ENCODE measurements at places on chromosomes 16 and 17.

DNA sequence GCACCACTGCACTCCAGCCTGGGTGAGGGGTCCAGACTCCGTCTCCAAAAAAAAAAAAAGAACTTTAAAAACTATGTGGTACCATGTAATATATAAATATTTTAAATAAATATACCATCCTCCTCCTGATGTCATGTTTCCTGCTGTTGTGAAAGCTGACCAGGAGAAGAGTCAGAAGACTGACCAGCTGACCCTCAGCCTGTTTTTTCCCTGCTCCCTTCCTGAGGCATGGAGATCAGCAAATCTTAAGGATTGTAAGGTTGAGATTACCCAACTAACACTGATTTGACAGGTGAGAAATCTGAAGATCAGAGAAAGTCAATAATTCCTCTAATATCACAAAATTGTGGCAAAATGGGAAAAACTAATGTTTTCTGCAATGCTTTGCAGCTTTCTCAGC is 18.1 kb downstream of the NCOR1 start:
- DNase-seq: no peak

DNA sequence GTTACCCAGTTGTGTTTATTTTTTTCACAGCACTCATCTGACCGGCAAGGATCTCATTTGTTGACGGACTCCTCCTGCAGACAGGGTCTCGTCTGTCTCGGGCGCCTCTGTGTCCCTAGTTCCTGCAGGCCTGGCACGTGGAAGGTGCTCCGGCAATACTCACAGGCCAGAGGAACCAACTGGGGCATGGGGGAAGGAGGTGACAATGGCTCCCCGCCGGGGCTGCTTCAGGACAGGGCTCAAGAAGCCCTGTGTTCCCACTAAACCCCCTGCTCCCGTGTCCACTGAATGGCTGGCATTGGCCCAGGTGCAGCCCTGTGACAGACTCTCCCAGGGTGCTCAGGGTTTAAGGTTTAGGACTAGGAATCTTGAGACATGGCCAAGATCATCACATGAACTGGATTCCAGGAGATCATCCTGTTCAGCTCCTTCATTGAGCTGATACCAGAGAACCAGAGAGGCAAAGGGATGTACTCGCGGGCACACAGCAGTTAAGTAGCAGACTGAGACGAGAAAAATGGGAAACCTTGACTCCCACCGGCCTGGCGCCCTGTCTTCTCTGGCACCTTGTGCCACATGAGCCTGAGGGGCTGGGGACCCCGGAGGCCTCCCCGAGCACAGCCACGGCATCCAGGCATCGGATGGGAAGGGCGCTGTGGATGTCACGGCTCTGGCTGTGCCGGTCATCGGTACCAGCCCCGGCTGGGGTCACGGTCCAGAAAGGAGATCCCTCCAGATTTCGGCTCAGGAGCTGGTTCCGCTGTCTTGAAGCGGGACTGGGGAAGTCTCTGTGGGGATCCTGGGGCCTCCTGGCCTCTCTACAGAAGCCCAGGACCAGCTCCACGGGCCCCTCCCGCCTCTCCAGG is 29.0 kb downstream of the TIMM22 start:
- DNase-seq: no peak

GRCh38 chr16:79469999-79470398 is 130.5 kb downstream of the MAF start:
- no peak for DNase-seq

DNA sequence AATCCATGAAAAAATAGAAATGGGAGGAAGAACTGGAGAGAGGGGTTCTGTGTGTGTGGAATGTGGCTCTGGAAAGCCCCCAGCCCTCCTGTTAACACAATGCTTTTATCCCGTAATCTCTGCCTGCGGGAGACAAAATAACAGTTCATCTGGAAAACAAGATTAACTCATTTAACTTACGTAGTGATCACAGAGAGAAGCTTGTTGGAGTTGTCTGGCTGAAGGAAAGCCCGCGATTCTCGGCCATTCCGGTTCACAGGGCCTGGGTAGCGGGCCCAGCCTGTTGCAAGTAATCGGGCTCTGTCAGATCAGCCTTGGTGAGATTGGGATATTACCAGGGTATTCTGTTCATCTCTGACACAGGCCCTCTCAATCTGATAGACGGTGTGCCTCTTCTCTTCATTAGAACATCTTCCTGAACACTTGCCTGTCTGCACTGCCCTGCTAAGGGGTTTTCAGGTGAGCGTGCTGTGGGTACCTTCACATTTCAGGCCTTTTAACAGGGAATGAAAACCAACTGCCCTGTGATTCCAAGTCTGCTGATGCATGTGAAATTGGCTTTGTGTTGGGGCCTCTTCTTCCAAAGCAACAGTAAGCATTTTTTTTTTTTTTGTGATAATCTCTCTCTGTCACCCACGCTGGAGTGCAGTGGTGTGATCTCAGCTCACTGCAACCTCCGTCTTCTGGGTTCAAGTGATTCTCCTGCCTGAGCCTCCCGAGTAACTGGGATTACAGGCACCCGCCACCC is 609.9 kb downstream of the WWOX start:
- DNase-seq: no peak

- no peak for DNase-seq
These were observed 107.4 kb upstream of the CES5A start for GRCh38 chr16:55982597-55982996.

- no peak for DNase-seq
These were observed 46.5 kb downstream of the CNOT1 start for GRCh38 chr16:58582971-58583765.

- DNase-seq: no peak
These were observed 8.0 kb downstream of the TBC1D24 start for GRCh38 chr16:2482708-2483534.

DNA sequence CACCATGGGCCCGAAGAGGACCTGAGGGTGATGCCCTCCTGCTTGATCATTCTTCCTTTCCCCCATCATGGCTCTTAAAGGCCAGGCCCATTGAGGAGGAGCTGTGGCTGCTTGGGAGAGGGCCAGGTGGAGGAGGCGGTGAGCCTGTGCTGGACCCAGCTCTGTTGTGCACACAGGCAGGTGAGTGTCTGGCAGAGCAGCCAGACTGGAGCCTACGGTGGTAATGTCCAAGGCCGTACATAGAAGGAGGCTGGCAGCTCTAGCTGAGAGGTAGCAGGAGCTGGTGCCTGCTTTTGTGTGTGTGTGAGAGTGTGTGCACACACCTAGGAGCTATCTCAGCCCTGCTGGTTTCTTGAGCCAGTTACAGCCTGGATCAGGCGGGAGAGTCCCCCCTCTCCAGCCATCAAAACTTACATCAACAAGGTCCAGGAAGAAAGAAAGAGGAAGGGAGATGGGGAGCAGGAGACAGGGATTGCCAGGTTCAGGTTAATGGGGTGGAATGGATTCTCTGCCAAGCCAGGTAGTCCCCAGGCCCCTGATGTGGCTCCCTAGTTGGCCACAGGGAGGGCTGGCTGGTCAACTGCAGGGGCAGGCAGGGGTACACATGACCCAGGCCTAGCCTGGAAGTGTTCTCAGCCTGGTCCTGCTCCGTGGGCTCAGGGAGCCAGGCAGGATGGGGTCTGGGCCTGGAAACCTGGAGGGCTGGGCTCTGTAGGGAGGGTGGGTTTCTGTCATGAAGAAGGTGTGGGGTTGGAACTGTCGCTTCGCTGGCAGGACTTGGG is 107.1 kb downstream of the RAP1GAP2 start:
- no peak for DNase-seq

- DNase-seq: no peak
These were observed 63.7 kb downstream of the MPRIP start for GRCh38 chr17:17105976-17106375.

GRCh38 chr17:7236808-7237207 is 2.4 kb downstream of the PHF23 start:
- DNase-seq: no peak

- peak; percentile 98 for DNase-seq
These were observed at the start of gene MGAT5B for GRCh38 chr17:76868176-76868668. Gene MGAT5B, plus strand, starts transcription at chr17:76868404. Its CDS starts 626 bp downstream, at chr17:76869030.

DNA sequence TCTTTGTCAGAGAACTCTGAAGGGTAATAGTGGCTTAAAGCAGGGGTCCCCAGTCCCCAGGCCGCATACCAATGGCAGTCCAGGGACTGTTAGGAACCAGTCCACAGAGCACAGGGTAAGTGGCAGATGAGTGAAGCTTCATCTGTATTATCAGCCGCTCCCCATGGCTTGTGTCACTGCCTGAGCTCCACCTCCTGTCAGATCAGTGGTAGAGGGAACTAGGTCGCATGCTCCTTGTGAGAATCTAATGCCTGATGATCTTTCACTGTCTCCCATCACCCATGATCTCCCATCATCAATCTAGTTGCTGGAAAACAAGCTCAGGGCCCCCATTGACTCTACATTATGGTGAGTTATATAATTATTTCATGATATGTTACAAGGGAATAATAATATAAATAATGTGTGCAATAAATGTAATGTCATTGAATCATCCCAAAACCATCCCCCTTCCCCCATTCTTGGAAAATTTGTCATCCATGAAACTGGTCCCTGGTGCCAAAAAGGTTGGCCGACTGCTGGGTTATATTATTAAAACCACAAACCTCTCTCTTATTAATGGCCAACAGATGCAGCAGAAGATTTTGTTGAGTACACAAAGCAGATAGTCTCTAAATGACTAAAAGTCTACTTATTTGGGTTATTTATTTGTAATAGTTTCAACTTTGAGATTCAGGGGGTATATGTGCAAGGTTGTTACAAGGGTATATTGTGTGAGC is 782.7 kb downstream of the CDH11 start:
- no peak for DNase-seq

GRCh38 chr16:3623642-3624041 is 12.2 kb upstream of the SLX4 start:
- DNase-seq: no peak

- no peak for DNase-seq
These were observed 34.6 kb downstream of the CCT6B start for GRCh38 chr17:34926661-34927060.

DNA sequence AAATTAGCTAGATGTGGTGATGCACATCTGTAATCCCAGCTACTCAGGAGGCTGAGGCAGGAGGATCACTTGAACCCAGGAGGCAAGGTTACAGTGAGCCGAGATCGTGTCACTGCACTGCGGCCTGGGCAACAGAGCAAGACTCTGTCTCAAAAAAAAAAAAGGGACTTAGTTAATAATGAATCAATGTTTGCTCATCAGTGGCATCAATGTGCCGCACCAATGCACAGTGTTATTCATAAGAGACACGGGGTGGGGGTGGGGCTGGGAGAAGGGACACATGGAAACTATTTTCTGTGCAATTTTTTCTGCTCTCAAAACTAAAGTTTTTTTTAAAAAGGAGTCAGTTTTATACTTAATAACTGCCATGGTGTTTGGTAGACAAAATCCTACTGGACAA is 6.8 kb upstream of the ATP2C2 start:
- no peak for DNase-seq

DNA sequence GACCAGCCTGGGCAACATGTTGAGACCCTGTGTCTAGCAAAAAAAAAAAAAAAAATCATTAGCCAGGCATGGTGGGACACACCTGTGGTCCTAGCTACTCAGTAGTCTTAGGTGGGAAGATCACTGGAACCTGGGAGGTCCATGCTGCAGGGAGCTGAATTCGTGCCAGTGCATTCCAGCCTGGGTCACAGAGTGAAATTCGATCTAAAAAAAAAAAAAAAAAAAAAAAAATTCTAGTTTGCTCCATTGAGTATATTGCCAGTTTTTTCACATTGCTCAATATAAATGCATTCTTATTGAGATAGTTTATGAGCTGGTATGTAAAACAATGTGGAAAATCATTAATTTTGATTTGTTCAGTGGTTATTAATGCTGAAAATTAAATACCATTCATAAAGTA is 52.0 kb downstream of the ABHD15 start:
- no peak for DNase-seq

DNA sequence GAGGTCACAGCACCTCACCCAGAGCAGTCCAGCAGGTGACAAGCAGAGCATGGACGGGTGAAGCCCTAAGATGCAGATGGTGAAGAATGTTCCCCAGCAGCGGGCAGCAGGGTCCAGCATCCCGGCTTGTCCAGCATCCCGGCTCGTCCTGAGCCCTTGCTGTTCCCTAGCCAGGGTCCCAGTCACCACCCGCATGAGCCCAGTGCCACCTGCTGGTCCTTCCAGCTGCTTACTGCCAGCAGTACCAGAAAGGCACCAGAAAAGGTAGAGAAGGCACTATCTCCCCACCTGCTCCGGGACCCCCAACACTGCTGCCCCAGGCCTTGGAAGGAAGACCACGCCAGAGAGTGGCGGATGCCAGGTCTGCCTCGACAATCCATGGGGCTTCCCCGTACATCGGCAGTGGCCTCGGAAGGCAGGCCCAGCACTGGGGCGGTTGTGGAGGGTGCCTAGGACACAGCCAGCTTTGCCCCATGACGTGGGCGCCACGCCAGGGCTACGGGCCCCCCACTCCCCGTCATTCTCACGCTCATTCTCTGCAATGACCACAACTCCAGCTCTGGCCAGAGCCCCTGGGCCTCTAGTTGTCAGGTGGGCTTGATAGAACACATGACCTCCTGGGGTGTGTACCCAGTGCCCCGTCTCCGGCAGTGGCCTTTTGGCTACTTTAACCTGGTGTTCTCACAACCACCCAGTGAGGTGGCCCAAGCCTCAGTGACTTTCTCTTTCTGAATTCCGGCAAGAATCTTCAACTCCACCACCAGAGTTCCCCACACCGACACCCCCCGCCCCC is 1.4 kb downstream of the CENPX start:
- DNase-seq: no peak

- no peak for DNase-seq
These were observed 190.1 kb upstream of the FOXF1 start for GRCh38 chr16:86320237-86320595.

DNA sequence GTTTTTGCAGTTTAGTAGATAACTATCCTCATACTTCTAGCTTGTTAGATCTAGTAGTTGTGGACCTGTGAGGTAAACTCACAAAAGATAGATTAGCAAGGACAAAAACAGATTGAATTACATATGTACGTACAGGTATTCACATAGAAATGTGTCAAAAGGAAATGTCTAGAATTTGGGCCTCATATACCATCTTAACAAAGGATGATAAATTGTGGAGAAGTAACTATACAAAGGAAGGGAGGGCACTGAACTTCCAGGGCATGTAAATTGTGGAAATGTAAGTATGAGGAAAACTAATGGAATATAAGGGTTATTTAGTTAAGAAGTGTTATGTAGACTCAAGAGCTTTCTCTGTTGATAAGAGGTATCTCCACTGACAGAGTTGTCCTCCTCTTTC is 477.3 kb downstream of the KCNJ2 start:
- DNase-seq: no peak

DNA sequence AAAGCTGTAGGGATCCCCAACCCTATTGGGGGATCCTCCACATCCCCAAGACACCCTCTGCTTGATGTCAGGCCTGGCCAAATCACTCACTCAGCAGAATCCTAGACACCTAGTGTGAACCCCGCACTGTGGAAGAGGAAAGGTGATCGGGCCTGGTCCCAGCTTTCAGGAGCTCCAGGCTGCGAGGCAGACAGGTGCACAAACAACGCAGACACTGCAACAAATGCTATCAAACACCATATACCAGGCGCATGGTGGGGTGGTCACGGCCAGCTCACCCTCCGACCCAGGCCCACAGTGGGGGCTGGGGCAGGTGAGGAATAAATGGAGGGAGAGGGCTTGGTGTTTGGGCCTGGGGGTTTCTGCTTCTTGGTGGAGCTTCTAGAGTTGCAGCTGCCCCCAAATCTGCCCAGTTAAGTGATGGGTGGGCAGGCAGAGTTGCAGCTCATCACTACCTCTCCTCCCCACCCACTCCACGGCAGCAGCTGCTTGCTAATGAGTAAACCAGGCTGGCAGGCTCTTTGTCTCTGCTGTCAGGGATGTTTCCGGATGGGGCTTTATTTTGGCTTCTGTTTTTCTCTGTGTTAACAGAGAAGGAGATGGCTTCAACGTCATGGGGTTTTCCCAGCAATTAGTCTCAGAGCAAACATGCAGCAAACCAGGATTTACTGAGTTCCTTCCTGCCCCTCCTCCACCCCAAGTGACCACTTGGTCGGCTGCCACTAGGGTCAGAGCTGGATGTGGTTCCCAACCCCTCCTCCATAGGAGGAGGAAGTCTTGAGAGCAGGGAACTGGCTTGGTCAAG is 46.6 kb downstream of the PECAM1 start:
- DNase-seq: no peak
